ENCODE measurements at places on chromosomes 1 and 21.

- no peak for DNase-seq
Measured at GRCh38 chr21:35533893-35534292, 484.8 kb upstream of the RUNX1 start.

- DNase-seq: no peak
Measured at GRCh38 chr1:23936481-23937176, 23.0 kb upstream of the PNRC2 start.

DNA sequence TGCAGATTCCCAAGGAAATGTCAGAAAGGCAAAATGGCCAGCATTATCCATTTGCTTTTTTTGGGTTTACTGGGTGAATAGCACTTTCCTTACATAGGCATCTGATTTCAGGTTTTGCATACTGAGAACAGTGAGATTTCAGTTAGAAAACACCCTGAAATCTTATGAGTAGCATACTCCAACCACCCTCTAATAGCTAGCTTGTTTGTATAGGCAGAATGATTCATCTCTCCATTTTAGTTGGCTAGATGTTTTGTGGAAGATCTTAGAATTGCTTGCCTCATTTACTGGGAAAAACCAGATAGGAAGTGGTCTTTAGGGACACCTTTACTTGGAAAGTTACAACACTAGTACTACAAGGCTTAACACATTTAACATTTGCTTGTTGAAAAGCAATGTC lies 10.4 kb downstream of the KYAT3 start:
- DNase-seq: no peak

DNA sequence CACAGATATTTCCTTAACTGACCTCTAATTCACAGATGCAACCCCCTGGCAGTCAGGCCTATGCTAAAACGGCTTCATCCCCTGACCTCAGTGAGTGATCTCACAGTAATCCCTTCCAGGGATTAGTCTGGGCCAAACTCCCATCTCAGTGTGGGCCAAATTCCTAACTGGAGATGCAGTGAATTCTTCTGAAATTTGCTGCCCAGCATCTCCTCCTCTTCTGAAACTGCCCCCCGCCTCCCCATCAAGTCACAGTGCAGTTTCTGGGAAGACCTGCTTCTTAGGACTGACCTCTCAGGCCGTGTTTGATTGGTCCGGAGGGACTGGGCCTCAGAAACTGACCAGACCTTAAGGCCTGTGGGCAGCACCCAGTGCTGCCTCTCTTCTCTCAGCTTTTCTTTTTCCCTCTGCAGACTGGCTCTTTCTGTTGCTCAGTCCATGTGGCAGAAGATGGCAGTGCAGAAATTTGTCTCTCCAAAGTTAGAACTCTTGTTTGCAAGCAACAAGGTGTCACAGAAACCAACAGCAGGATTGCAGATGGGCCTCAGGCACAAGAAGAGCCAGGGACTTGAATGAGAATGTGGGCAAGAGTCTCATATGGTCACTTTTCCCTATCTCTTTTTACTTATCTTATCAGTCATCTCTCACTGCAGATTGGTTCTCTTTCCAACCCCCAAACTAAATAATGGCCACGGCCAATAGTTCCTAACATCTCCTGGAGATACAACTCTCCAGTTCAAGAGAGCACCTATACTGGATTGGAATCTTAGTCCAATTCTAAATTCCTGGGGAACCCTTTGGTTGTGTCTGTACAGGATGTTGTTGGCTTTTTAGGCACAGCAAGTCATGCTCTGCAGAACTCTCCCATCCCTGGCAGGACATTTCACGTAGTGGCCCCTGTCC lies 95.5 kb upstream of the RALGPS2 start:
- DNase-seq: no peak

Measured in NCI-H1092 treated with DMSO at 0.1 percent for 48 hours (cell line).